ENCODE measurements at places on chromosomes 2 and 18.

- no peak for DNase-seq
Measured at GRCh38 chr18:13615432-13615861, 110.9 kb downstream of the FAM210A start.

GRCh38 chr2:29481313-29481712 lies 366.1 kb downstream of the CLIP4 start:
- DNase-seq: no peak

DNA sequence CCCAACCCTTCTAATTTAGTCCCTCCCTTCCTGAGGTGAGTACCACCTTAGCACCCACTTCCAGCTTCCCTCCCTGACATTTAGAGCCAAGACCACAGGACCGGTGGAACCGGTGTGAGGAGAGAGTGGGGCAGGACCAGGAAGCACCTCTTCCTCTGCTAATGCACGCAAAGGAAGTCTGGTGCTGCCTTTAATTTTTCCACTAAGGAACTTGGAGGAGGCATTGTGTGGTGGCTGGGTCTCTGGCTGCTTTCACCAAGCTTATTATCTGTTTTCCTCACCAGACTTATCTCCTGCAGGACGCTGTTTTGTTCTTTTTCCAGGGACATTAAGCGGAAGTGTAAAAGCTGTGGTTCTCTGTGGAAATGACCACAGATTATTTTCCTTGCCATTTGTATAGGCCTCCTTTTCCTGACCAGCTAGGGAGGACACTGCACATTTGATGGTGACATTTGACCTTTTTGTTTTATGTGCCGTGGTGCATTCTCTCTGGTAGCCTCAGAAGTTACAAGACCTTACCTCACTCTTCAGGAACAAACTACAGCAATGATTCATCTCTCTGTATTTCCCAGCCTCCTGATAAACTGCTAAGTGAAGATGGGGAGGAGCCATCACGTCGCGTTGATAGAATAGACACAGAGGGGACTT lies 39.8 kb upstream of the SPTBN1 start:
- DNase-seq: no peak

DNA sequence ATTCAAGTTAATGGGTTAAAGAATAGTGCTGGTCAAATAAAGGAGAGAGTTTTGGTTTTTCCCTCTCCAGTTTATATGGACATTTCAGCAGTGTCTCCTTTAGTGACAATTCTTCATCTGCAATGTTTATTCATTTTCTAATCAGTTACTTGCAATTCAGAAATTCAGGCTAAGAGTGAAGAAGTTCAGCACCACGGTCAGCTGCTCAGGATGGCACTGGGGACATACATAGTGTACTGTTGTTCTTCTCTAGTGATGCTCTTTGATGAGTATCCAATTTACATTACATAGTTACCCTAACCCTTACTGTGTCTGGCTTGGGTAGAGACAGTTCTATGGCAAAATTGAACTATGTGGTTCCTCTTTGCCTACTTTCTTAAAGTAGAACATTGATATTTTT lies 412.7 kb downstream of the CNTNAP5 start:
- DNase-seq: no peak

GRCh38 chr2:17181051-17181752 lies 337.0 kb downstream of the RAD51AP2 start:
- no peak for DNase-seq

- DNase-seq: no peak
Measured at GRCh38 chr2:16135196-16135912, 195.0 kb downstream of the MYCN start.

DNA sequence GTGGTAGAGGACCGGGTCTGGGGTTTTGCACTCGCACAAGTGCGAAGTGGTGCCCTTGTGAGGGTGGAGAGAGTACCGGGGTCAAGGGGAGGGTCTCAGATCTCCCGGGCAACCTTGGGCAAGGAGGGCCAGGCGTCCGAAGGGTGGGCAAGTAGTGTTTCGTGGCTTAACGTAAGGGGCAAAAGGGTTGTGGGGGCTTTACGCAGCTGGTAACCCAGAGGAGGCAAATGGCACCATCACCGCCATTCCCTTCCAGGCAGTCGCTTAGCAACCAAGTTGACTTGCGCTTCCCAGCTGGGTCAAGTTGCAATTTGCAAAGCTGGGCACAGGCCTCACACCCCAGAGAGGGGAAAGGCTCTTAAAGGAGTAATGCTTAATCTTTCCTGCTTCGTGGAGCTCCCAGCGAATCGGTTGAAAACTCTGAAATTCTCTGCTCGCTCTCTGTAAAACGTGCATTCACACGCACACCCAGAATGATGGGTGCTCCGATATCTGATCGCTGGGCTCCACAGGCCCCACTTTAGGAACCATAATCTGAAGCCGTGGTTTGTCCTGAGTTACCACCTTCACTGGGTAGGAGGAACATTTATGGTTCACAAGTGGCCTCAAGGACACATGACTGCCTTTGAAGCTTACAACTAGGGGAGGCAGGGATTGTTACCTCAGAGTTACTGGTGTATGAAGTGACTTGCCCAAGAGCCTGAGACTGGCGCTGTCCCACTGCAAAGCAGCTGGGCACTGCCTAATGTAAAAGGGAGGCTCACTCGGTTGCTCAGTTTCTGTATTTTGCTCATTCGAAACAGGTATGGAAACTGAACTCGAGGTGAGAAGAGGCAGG lies 127.9 kb downstream of the UXS1 start:
- no peak for DNase-seq

GRCh38 chr2:158962074-158962473 lies 6.4 kb upstream of the TANC1 start:
- no peak for DNase-seq

DNA sequence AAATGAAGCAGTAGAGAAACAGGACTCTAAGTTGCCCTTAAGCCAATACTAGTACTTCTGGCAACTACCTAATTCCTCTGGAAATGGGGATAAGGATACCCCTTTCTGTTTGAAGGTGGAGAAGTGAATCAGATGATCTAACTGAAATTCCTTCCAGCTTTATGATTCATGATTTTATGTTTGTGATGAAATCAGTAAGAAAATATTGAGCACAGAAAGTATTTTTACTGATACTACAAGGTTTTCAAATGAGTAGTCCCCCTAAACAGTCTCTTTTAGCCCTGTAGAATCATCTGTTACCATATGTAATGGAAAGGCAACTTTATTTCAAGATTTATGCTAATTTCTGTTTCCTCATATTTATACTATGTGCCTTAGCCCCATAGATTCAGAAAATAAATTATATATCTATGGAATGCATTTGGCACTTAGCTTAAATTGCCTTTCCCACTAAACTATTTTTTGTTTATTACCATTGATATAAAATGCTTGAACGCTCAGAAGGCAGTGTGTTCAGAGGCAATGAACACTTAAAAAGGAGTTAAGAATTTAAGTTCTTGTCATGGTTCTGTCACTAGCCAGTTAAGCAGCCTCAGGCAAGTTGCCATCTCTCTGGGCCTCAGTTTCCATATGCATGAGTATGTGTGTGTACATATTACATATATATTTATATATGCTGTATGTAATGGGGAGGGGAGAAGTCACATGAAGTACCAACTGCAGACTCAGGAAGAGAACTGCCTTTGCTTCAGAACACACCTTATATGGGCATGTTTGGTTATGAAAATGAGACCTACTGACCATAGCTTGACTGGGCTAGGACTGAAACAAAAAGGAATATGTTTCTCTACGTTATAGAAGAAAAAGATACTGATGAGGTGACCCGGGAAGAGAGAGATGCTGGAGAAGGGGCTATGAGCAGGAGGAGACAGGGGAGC lies 97.7 kb downstream of the CDC42EP3 start:
- DNase-seq: no peak

GRCh38 chr18:62659698-62660097 lies 55.6 kb upstream of the PHLPP1 start:
- DNase-seq: no peak

DNA sequence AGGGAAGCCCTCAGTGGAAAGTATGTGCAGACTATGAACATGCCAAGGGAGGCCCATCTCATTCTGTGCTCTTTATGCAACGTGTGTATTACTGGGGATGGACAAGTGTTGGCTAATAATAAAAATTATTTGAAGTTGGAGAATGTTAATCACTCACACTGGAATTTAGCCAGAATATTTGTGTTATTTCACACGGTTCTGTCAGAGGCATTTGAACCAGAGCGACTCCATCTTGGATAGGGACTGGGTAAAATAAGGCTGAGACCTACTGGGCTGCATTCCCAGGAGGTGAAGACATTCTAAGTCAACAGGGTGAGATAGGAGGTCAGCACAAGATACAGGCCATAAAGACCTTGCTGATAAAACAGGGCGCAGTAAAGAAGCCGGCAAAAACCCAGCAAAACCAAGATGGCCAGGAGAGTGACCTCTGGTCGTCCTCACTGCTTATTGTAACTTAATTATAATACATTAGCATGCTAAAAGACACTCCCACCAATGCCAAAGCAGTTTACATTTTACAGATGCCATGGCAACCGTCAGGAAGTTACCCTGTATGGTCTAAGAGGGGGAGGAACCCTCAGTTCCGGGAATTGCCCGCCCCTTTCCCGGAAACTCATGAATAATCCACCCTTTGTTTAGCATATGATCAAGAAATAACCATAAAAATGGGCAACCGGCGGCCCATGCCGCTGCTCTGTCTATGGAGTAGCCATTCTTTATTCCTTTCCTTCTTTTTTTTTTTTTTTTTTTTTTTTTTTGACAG lies 2.6 kb upstream of the FZD5 start:
- DNase-seq: no peak

DNA sequence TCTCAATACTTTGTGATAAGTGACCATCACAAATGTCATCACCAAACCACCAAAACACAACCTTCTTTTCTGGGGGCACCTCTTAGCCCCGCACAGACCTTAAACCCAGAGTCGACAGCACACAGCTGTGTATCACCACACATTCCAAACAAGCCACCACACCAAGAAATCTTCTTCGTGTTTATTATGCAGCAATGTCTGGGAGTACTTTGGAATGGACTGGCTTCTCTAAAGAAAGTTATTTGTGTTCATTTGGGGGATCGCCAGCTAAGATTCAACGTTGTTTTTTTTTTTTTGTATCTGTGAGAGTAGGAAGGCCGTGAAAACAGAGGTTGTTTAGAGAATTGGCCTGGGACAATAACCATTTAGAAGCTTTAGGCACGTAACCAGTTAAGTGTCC lies 1.1 kb upstream of the MTA3 start:
- no peak for DNase-seq

DNA sequence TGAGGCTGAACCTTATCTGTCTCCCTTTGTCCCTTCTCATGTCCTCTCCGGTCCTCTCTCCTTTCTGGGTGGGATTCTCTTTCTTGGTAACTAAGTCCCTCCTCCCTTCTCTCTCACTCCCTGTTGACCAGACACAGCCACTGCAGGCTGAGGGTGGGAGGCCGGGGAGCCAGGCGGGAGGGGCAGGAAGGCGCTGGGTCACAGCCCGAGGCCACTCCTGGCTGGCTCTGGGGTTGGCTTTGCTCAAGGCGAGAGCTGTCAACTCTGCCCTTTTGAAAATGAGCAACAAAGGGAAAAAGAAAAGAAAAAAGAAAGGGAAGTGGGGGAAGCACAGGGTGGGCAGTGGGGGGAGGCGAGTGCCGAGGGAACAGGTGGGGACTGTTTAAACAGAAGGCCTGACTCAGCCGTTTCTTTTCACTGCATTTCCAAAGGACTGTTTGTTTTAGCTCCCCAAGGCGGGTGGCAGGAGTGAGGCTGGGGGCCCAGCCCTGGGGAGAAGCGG lies 70.5 kb upstream of the IGFBP5 start:
- no peak for DNase-seq

Measured in activated CD8-positive, alpha-beta memory T cell treated with anti-CD3 and anti-CD28 coated beads, Interleukin-2, amount 50 U/mL, for 4 hours (primary cell).